Kidney epithelial cell (primary cell): ENCODE measurements at places on chromosomes 11 and 22. TPM values are rescaled to one million over a fixed set of nuclear protein-coding genes. Genes with fewer than 3 reads are reported as not detected.

The PANX2 gene
- total RNA-seq, result 0.33 and 1.1 TPM in 2 replicates

GRCh38 chr22:17912945-17913721 is 111.2 kb downstream of the MICAL3 start:
- DNase-seq, result no peak

DNA sequence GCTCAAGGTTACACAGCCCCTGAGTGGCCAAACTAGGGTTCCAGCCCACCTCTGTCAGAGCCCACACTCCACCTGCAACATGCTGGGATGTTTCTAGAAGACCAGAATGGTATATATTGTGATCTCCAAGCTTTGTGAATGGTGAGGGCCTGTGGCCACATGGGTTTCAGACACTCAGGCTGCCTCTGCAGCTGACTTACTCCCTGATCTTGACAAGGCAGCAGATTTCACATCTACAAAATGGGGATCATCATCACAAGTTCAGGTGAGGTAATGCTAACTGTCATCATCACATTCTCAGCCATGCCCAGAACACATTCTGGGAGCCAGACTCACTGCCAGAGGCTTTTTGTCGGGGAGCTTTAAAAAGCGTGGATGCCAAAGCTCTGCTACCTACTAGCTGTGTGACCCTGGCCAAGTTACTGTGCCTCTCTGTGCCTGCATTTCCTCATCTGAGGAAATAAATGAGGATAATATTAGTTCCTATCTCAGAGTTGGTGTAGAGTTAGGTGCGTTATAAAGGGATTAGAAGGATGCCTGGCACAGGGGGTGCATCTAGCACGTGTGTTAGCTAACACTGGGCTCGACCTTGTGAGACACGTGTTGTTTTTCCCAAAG is 24.9 kb upstream of the WNT11 start:
- DNase-seq, result no peak

GRCh38 chr22:19579115-19579811 is 55.1 kb upstream of the CLDN5 start:
- no peak for DNase-seq

DNA sequence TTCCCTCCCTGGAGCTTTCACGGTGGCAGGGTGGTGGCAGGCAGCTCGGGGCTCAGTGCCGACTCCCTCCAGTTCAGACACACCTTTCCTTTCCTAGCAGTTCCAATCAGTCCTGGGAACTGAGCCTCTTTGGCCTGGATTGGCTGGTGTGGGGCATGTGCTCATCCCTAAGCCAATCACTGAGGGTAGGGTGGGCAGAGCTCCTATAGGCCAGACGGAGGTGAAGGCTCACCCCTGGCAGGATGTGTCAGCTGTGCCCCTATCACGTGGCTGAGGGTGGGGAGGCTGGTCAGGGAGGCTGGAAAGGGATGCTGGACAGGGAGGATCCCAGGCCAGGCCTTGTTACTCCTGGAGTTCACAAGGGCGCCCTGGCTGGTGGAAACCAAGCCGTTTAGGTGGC is 40.2 kb downstream of the CACNA1I start:
- no peak for DNase-seq

DNA sequence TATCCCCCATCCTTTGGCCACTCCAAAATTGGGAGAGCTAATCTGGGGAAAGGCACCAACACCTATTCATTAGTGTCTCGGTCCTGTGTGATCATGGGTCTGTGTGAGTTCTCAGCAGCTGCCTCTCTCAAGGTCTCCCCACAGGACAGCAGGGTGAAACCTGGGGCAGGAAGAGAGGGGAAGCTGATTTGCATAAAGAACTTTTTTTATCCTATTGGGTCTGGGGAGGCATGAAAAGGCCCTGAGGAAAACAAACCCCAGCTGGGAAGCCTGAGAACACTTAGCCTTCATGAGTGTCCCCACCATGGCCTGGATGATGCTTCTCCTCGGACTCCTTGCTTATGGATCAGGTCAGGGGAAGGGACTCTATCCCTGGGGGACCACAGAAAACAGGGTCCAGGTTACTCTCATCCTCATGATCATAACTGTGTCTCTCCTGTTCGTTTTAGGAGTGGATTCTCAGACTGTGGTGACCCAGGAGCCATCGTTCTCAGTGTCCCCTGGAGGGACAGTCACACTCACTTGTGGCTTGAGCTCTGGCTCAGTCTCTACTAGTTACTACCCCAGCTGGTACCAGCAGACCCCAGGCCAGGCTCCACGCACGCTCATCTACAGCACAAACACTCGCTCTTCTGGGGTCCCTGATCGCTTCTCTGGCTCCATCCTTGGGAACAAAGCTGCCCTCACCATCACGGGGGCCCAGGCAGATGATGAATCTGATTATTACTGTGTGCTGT is 116.0 kb upstream of the TOP3B start:
- DNase-seq, result no peak

GRCh38 chr11:44709281-44709562 is 17.5 kb upstream of the TSPAN18 start:
- DNase-seq, result no peak
